Sigmoid colon (tissue), 7 donors: ENCODE measurements at places on chromosomes 11 and 22. TPM values are rescaled to one million over a fixed set of nuclear protein-coding genes. Genes with fewer than 3 reads are reported as not detected.

The SLC22A25 gene
- not detected for total RNA-seq

The NUP50 gene
- total RNA-seq, result 27.5 TPM

- peaks cover 29% of the 10 kb centered on the region for H3K4me1 ChIP-seq
- H3K27me3 ChIP-seq, result no peaks in the 10 kb centered on the region
- peak overlapping the region; percentile 72 for H3K27ac ChIP-seq
- no peaks in the 10 kb centered on the region for H3K36me3 ChIP-seq
Observed at GRCh38 chr22:45270095-45271020, 14.4 kb upstream of the UPK3A start.

DNA sequence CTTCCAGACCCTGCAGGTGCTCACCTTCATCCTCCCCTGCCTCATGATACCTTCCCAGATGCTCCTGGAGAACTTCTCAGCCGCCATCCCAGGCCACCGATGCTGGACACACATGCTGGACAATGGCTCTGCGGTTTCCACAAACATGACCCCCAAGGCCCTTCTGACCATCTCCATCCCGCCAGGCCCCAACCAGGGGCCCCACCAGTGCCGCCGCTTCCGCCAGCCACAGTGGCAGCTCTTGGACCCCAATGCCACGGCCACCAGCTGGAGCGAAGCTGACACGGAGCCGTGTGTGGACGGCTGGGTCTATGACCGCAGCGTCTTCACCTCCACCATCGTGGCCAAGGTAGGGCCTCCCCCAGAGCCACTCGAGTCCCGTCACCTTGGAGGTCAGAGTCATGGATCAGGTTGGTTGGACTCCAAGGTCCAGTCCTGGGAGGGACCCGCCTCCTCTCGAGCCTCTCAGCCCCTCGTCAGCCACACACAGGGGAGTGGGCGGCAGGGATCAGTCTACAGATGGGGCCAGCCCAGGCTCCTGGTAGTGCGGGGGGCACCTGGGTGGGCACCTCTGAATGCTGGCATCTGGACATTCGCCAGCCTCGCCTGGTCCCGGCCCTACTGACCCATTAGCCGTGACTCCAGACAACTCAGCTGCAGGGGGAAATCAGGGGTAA lies 34.8 kb upstream of the SLC22A12 start:
- H3K27ac ChIP-seq, result no peak overlapping the region
- no peak overlapping the region for H3K4me3 ChIP-seq
- peak; percentile 65 for DNase-seq

- no peaks in the 10 kb centered on the region for H3K27me3 ChIP-seq
- no peak overlapping the region for H3K27ac ChIP-seq
- no peak for DNase-seq
- no peaks in the 10 kb centered on the region for H3K36me3 ChIP-seq
- H3K4me3 ChIP-seq, result no peak overlapping the region
Observed at GRCh38 chr11:128525411-128526243, 61.7 kb downstream of the ETS1 start.

- H3K27me3 ChIP-seq, result no peaks in the 10 kb centered on the region
- no peak overlapping the region for H3K4me3 ChIP-seq
- DNase-seq, result peak; percentile 30
- no peak overlapping the region for H3K27ac ChIP-seq
Observed at GRCh38 chr22:49365191-49365837, 462.4 kb downstream of the BRD1 start.

DNA sequence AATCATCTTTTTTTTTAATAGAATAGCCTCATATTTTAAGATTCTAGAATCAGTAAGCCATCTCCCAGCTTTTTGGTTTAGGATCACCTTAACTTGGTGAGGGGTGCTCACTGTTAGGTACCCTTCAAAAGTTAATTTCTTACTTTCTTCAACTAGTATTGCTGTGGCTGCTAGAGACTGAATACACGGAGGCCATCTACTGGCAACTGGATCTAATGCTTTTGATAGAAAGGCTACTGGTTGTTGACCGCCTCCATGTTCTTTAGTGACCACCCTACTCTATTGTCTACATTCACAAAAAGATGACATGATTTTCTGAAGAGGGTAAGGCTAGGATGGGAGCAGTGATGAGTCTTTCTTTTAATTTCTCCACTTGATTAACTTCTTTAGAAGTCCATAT lies 16.7 kb upstream of the ALDH3B2 start:
- no peaks in the 10 kb centered on the region for H3K4me1 ChIP-seq
- DNase-seq, result no peak
- H3K4me3 ChIP-seq, result no peak overlapping the region
- no peak overlapping the region for H3K27ac ChIP-seq
- H3K36me3 ChIP-seq, result no peaks in the 10 kb centered on the region

GRCh38 chr11:33703788-33704187 lies 3.2 kb upstream of the C11orf91 start:
- peaks cover 31% of the 10 kb centered on the region for H3K36me3 ChIP-seq
- no peaks in the 10 kb centered on the region for H3K4me1 ChIP-seq
- H3K4me3 ChIP-seq, result no peak overlapping the region
- no peaks in the 10 kb centered on the region for H3K27me3 ChIP-seq
- peak overlapping the region; percentile 42 for H3K27ac ChIP-seq

- H3K36me3 ChIP-seq, result no peaks in the 10 kb centered on the region
- no peak overlapping the region for H3K4me3 ChIP-seq
- H3K27me3 ChIP-seq, result no peaks in the 10 kb centered on the region
- DNase-seq, result peak; percentile 71
Observed at GRCh38 chr11:35907648-35908431, 36.0 kb upstream of the LDLRAD3 start.

DNA sequence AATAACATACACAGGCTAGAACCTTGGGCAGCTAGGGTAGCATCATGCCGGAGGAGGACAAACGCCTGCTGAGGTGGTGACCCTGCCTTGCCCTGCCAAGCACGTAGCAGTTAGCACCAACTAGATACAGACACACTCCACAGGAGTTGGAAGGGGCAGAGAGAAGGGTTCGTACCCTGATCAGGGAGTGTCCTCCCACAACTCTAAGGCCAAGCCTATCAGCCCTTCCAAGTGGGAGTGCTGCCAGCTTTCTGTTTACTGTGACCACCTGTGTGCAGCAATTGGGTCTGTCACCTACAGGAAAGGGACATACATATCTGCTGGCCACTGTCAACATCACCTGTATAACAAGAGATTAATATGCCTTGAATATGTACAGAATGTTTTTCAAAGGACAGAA lies 1.9 kb upstream of the THAP7 start:
- no peaks in the 10 kb centered on the region for H3K27me3 ChIP-seq
- DNase-seq, result no peak
- no peak overlapping the region for H3K4me3 ChIP-seq
- peaks cover 10% of the 10 kb centered on the region for H3K36me3 ChIP-seq
- no peaks in the 10 kb centered on the region for H3K4me1 ChIP-seq
